ENCODE measurements at places on chromosomes 3 and 15. TPM values are rescaled to one million over a fixed set of nuclear protein-coding genes. Genes with fewer than 3 reads are reported as not detected.

DNA sequence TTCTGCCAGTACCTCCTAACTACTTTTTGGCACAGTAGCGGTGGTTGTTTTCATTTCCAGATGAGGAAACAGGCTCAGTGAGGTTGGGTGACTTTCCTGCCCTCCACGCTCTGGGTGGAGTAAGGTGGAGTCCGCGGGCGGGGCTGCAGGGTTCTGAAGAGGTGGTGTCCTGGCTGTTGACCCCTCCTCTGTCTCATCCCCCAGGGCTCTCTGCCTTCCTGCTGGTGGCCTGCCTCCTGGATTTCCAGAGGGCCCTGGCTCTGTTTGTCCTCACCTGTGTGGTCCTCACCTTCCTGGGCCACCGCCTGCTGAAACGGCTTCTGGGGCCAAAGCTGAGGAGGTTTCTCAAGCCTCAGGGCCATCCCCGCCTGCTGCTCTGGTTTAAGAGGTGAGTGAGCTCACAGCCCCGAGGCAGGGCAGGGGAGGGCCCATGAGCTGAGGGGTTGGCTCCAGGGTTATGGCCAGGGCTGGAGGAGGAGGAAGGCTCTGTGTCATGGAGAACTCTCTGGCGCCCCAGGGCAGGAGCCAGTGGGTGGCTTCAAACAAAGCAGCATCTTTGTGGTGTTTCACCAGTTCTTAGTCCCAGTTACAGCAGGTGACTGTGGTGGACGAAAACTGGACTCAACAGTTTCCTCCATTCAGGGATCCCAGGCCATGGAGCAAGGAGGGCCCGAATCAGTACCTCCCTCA lies 10.4 kb downstream of the SLC28A1 start:
- no peak overlapping the region for H3K4me3 ChIP-seq
- H3K27ac ChIP-seq = no peak overlapping the region

- no peaks in the 10 kb centered on the region for H3K4me1 ChIP-seq
- H3K36me3 ChIP-seq = no peaks in the 10 kb centered on the region
- H3K27me3 ChIP-seq = no peaks in the 10 kb centered on the region
- no peak overlapping the region for H3K27ac ChIP-seq
- DNase-seq = no peak
These were observed 353.8 kb downstream of the FGF12 start for GRCh38 chr3:192373586-192373985.

SLC28A1 gene
- not detected for total RNA-seq

- no peak overlapping the region for H3K27ac ChIP-seq
- no peaks in the 10 kb centered on the region for H3K36me3 ChIP-seq
- H3K4me3 ChIP-seq = no peak overlapping the region
- DNase-seq = no peak
- H3K4me1 ChIP-seq = no peaks in the 10 kb centered on the region
These were observed 194.3 kb downstream of the BCHE start for GRCh38 chr3:165642761-165643420.

- no peak overlapping the region for H3K27ac ChIP-seq
- H3K4me1 ChIP-seq = no peaks in the 10 kb centered on the region
- no peak overlapping the region for H3K4me3 ChIP-seq
- DNase-seq = no peak
- H3K27me3 ChIP-seq = no peaks in the 10 kb centered on the region
These were observed 241.6 kb downstream of the KCNMB2 start for GRCh38 chr3:178777718-178778411.

- H3K27ac ChIP-seq = no peak overlapping the region
- no peaks in the 10 kb centered on the region for H3K36me3 ChIP-seq
- H3K4me3 ChIP-seq = no peak overlapping the region
- H3K4me1 ChIP-seq = peaks cover 22% of the 10 kb centered on the region
These were observed 72.6 kb downstream of the USF3 start for GRCh38 chr3:113623811-113624210.

GRCh38 chr3:11507719-11508118 lies 136.0 kb downstream of the VGLL4 start:
- no peaks in the 10 kb centered on the region for H3K36me3 ChIP-seq
- DNase-seq = no peak
- peaks cover 11% of the 10 kb centered on the region for H3K4me1 ChIP-seq
- H3K27me3 ChIP-seq = no peaks in the 10 kb centered on the region
- H3K27ac ChIP-seq = no peak overlapping the region
- no peak overlapping the region for H3K4me3 ChIP-seq

CAND2 gene
- 21.6 TPM for total RNA-seq

GRCh38 chr3:62724503-62724902 lies 150.7 kb downstream of the CADPS start:
- DNase-seq = peak; percentile 84
- H3K4me3 ChIP-seq = peak overlapping the region; percentile 59
- peak overlapping the region; percentile 96 for H3K27ac ChIP-seq

GRCh38 chr3:58063022-58063815 lies 55.0 kb downstream of the FLNB start:
- no peak overlapping the region for H3K4me3 ChIP-seq
- H3K36me3 ChIP-seq = no peaks in the 10 kb centered on the region
- DNase-seq = no peak
- no peaks in the 10 kb centered on the region for H3K4me1 ChIP-seq

DNA sequence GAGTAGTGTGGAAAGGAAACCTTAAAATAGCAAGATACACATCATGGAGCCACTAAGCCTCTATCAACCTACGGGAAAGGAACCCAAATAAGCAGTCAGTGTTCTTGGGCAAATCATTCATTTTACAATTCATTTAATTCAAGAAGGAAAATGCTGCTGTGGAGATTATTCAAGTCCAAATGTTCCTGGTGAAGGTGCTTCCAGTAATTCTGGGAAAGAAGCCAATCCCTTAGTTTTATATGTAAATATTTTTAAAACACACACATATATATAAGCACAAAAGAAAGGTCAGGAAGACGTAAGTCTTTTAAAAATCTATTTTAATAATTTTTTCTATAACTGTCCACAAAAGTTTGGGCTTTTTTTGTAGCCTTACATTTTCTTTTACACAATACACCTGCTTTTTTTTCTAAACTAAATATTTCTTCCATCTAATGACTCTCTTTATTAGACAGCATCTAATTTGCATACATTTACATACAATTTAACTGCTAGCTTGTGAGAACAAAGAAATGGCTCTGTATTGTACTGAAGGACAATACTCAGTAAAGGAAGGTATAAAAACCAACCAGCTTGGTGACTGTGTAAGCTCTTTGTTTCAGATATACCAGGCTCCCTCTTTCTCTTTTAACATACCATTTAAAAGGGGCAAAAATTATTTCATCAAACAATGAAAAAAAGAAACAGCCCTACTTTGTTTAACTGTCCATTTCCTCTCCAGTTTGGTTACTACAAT lies 269.5 kb downstream of the ZBTB20 start:
- H3K4me3 ChIP-seq = no peak overlapping the region
- no peaks in the 10 kb centered on the region for H3K27me3 ChIP-seq
- no peaks in the 10 kb centered on the region for H3K4me1 ChIP-seq
- no peaks in the 10 kb centered on the region for H3K36me3 ChIP-seq

DNA sequence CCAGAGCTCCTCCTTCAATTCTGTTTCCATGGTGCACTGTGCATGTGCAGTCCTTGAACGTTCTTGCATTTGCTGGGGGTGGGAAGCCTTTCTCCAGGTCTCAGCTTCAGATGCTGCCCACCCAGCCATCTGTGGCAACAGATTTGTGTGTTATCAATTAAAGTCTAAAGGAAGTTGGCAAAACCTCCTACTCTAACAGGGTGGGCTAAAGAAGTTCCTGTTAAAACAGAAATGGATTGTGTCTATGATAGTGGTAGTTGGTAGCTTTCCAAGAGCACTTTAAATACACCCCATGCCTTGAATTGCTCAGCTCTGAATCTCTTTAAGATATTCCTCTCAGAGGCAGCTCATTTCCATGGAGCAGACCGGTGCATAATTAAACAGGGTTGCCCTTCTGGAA lies 488.0 kb upstream of the SUCLG2 start:
- no peak overlapping the region for H3K27ac ChIP-seq
- H3K4me3 ChIP-seq = no peak overlapping the region
- DNase-seq = no peak

GRCh38 chr15:70474471-70475406 lies 288.6 kb downstream of the UACA start:
- DNase-seq = no peak
- H3K27ac ChIP-seq = no peak overlapping the region
- H3K4me3 ChIP-seq = no peak overlapping the region
- no peaks in the 10 kb centered on the region for H3K36me3 ChIP-seq
- H3K27me3 ChIP-seq = no peaks in the 10 kb centered on the region
- H3K4me1 ChIP-seq = peaks cover 32% of the 10 kb centered on the region

ST8SIA2 gene
- total RNA-seq = 0.11 TPM

CORO2B gene
- total RNA-seq = 0.26 TPM

TMEM158 gene
- total RNA-seq = not detected

DNA sequence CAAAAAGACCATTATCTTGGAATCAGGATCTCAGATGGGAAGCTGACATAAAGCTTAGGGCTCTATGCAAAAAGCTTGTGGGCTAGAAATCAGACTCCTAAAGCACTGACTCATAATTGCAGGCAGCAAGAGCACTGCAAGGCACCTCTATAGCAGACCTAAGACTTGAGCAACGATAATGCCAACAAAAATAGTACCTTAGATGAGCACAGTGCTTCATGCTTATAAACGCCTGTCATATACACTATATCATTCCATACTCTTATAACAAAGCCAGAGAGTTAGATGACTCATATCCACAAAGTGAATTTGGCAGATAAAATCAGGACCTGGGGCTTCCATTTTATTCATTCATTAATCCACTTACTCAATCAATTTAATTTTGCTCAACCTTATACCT lies 560.8 kb downstream of the MCTP2 start:
- H3K36me3 ChIP-seq = no peaks in the 10 kb centered on the region
- no peak overlapping the region for H3K27ac ChIP-seq
- DNase-seq = no peak
- H3K4me3 ChIP-seq = no peak overlapping the region
- no peaks in the 10 kb centered on the region for H3K27me3 ChIP-seq

XYLB gene
- total RNA-seq = not detected

GOLGA6L10 gene
- 2.0 TPM for total RNA-seq

DNA sequence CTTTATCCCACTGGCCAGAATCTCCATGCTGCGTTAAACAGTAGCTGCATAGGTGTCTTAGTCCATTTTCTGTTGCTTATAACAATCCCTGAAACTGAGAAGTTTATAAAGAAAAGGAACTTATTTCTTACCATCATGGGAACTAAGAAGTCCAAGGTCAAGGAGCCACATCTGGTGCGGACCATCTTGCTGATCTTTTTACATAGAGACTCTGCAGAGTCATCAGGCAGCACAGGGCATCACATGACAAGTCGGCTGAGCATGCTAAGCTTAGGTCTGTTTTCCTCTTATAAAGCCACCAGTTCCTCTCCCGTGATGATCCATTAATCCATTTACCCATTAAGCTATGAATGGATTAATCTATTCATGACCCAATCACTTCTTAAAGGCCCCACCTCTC lies 22.4 kb upstream of the FAM174B start:
- H3K27me3 ChIP-seq = no peaks in the 10 kb centered on the region
- no peaks in the 10 kb centered on the region for H3K4me1 ChIP-seq
- H3K4me3 ChIP-seq = no peak overlapping the region
- H3K36me3 ChIP-seq = no peaks in the 10 kb centered on the region

GRCh38 chr3:70049761-70050160 lies 50.2 kb downstream of the SAMMSON start:
- H3K4me1 ChIP-seq = no peaks in the 10 kb centered on the region
- no peaks in the 10 kb centered on the region for H3K36me3 ChIP-seq
- H3K4me3 ChIP-seq = no peak overlapping the region
- no peak overlapping the region for H3K27ac ChIP-seq
- no peaks in the 10 kb centered on the region for H3K27me3 ChIP-seq

- no peaks in the 10 kb centered on the region for H3K36me3 ChIP-seq
- no peak overlapping the region for H3K27ac ChIP-seq
- H3K4me1 ChIP-seq = peaks cover 4% of the 10 kb centered on the region
- peak; percentile 28 for DNase-seq
- H3K4me3 ChIP-seq = no peak overlapping the region
These were observed 11.7 kb upstream of the ZNF148 start for GRCh38 chr3:125386811-125387210.

GRCh38 chr3:24662449-24663345 lies 168.0 kb upstream of the THRB start:
- no peak overlapping the region for H3K4me3 ChIP-seq
- no peak for DNase-seq
- no peaks in the 10 kb centered on the region for H3K4me1 ChIP-seq
- H3K27ac ChIP-seq = no peak overlapping the region
- no peaks in the 10 kb centered on the region for H3K27me3 ChIP-seq

CAMP gene
- total RNA-seq = 100 TPM

SEMA7A gene
- total RNA-seq = 41.6 TPM

DNA sequence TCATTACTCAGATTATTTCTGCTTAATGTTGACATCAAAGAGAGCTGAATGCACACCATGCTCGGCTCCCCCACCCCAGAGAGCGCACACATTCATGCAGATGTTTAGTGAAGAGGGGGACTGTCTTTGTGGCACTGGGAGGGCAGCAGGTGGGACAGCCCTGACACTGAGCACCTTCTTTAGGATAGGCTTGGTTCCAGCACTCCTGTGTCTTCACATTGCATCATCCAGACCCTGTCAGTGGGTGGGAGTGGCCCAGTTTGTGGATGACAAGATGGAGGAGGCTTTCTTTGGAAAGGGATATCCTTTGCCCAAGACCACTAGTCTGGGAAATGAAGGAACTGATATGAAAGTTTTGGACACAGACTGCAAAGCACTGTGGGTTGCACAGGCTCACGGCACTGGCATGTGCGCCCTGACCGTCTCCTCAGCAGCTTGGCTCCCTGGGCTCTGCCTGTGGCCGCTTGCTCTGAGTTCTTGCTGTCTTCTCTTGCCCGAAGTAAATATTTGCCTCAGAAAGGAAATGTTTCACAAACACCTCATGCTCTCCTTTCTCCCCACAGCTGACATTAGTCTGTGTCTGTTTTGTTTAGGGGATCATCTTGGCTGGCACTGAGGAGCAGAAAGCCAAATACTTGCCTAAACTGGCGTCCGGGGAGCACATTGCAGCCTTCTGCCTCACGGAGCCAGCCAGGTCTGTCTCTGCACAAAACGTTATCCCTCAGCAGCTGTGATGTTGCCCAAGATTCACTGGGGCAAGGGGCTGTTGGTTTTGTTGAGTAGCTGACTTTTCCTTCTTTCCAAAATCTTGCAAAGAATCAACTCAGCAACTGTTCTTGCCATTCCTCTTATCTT lies 16.6 kb downstream of the ACAD9 start:
- H3K4me3 ChIP-seq = no peak overlapping the region
- no peaks in the 10 kb centered on the region for H3K27me3 ChIP-seq
- peaks cover 34% of the 10 kb centered on the region for H3K36me3 ChIP-seq
- no peaks in the 10 kb centered on the region for H3K4me1 ChIP-seq
- H3K27ac ChIP-seq = no peak overlapping the region

- H3K36me3 ChIP-seq = no peaks in the 10 kb centered on the region
- no peaks in the 10 kb centered on the region for H3K4me1 ChIP-seq
- H3K4me3 ChIP-seq = no peak overlapping the region
- no peak overlapping the region for H3K27ac ChIP-seq
These were observed 744 bp upstream of the ALDH1A2 start for GRCh38 chr15:58066042-58066867.

DNA sequence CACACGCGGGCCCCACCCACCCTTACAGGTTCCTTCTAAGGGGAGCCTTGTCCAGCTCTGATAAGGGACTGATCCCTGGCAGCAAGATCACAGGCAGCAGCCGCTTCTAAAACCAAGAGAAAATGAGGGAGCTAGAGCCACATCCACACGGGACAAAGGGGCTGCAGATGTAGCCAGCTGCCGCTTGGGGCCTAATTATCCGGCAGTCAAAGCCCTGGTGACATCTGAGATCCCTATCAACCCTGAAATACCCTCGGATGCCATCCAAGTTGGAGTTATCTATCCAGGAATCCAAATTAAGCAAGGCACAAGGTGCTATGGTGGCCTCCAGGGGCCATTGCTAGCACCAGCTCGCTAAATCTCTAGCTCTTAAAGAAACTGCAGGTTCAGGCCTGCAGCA lies 248.3 kb downstream of the VPS13C start:
- no peak overlapping the region for H3K4me3 ChIP-seq
- no peaks in the 10 kb centered on the region for H3K27me3 ChIP-seq
- no peak overlapping the region for H3K27ac ChIP-seq
- no peaks in the 10 kb centered on the region for H3K4me1 ChIP-seq
- H3K36me3 ChIP-seq = no peaks in the 10 kb centered on the region
- DNase-seq = no peak

All from Karpas-422 (cell line).